ENCODE measurements at places on chromosomes 2 and 18. TPM values are rescaled to one million over a fixed set of nuclear protein-coding genes. Genes with fewer than 3 reads are reported as not detected.

CCDC68 gene
- polyA plus RNA-seq: 0.22 TPM

DTNA gene
- polyA plus RNA-seq: 9.0 TPM

SIGLEC15 gene
- polyA plus RNA-seq: not detected

ANKRD30B gene
- polyA plus RNA-seq: not detected

PTPRN gene
- not detected for polyA plus RNA-seq

RESP18 gene
- not detected for polyA plus RNA-seq

LIPG gene
- 86.3 TPM for polyA plus RNA-seq

LRRFIP1 gene
- polyA plus RNA-seq: 39.2 TPM

ABCG5 gene
- polyA plus RNA-seq: not detected

REG3G gene
- not detected for polyA plus RNA-seq

MDH1B gene
- 0.33 TPM for polyA plus RNA-seq

TDRD15 gene
- polyA plus RNA-seq: not detected

SLC16A14 gene
- polyA plus RNA-seq: 0.35 TPM

HRH4 gene
- polyA plus RNA-seq: 0.03 TPM

TLX2 gene
- polyA plus RNA-seq: not detected

DNA sequence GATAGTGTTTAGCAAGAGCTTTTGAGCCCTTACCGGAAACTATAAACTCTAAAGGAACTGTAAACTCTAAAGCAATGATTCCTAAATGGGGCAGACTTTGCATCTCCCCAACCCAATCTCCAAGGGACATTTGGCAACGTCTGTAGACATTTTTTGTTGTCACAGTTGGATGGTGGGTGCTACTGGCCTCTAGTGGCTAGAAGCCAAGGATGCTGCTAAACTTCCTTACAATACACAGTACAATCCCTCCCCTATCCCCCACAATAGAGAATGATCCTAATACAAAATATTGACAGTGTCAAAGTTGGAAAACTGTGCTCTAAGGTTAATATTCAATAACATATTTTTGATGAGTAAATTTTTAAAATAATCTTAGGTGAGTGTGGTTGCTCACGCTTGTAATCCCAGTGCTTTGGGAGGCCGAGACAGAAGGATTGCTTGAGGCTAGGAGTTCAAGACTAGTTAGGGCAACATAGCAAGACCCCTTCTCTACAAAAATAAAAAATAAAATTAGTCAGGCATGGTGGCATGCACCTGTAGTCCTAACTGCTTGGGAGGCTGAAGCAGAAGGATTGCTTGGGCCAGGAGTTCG lies 66.7 kb downstream of the PTPN4 start:
- DNase-seq: peak; percentile 49

GRCh38 chr2:56286936-56287335 lies 103.1 kb downstream of the CCDC85A start:
- DNase-seq: no peak

DNA sequence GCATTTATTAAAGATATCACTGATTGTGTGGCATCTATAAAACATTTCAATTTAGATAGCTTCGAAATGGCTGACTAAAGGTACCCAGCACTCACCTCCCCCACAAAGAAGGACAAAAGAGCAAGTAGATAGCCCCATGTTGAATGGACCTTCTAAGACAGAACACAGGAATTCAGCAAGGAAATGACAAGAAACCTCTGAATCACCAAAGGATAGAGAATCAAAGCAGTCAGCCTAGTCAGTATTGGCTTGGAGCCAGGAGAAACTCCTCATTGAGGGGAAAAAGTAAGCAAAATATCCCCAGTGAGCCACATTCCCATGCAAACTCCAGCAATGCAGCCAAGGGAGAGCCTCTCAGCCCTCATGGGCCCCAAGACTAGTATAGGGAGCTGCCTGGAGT lies 113.7 kb downstream of the BARD1 start:
- peak; percentile 50 for DNase-seq

DNA sequence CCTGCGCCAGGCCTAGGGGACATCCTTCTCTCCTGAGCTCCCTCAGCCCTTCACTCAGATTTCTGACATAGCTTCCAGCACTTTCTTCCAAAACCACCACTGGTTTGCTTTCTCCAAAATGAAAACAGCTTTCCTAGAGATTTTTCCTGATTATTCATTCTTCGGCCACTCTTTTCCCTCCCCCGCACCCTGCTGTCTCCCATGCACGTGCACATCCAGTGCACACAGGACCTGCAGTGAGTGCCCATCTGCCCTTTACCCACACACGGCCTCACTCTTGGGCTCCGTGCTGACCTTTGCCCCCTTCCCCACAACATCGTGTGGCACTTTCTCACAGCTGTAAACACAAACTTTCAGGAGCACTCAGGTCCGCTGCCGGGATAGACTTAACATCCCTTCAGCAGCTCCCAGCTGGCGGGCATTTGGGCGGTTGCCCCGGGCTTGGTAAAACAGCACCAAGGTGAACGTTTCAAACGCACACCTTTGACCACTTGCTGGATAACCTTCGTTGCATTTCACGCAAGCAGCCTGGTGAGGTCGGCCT lies 25.8 kb downstream of the KIF1A start:
- no peak for DNase-seq

DNA sequence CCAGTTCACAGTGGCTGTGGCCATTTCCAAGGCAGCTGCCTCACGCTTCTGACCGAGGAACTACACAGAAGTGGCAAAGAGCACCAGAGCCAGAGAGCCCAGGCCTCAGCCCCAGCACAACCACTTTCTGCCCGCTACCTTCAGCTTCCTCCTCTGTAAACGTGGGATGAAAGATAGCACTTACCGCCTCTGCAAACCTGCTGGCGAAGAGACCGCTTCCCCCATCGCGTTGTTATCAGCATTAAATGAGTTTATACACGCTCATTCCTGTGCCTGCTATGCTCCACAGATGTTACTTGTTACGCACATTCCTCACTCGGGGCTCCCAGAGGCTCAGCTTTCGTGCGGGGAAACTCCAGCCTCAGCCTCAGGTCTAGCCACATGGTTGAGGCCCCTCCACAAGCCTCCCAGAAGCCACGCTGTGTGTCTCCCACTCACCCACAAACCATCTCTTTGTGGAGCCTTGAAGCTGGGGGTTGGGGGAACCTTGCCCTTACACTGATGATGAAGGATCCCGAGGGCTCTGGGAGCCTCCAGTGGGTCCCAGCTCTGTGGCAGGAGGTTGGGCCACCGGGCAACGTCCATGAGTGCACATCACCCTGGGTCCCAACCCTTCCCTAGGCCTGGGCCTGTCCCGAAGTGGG lies 63.3 kb upstream of the SMAD7 start:
- no peak for DNase-seq

DNA sequence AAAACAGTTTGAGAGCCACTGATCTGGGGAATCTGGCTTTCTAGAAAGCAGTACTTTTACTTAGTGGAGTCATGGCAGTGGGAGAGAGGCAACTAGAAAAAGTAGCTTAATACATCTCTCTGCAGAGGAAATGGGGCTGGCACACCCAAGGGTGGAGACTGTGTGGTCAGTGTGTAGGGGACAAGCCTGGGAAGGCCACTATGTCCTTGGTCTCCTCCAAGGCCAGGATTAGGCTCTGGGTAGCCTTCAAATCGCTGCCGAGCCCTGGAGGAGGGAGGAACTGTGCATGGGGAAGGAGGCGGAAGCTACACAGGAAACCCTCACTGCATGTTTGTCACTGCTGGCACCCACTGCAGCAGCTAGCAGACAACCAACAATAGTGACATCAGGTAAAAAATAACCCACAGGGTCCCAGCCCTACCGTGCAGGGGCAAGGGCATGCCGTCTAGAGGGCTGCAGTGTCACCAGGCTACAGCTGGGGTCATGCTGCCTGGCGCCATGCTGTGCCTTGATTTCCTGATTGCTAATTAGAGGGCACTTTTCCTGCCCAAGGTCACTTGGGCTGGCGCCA lies 34.8 kb downstream of the LBH start:
- DNase-seq: no peak

GRCh38 chr2:218897394-218898108 lies 16.9 kb downstream of the WNT10A start:
- DNase-seq: no peak

GRCh38 chr2:47651296-47651695 lies 131.6 kb upstream of the MSH6 start:
- no peak for DNase-seq

DNA sequence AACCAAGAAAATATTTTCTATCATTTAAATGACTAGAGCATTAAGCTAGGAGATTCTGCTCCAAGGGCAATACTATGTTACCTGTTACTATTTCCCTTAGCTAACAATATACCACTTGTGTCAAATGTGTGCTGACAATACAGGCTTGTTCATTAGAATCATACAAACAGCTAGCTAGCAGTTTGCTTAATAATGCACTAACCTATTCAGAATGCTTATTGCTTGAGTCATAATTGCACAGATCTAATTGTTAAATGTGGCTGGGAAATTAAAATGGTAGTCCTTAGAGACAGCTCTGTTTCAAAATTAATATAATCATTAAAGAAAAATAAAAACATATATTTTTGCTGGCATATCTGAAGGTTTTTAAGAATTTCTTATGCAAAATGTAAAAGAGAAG lies 344.2 kb downstream of the ERBB4 start:
- DNase-seq: no peak

DNA sequence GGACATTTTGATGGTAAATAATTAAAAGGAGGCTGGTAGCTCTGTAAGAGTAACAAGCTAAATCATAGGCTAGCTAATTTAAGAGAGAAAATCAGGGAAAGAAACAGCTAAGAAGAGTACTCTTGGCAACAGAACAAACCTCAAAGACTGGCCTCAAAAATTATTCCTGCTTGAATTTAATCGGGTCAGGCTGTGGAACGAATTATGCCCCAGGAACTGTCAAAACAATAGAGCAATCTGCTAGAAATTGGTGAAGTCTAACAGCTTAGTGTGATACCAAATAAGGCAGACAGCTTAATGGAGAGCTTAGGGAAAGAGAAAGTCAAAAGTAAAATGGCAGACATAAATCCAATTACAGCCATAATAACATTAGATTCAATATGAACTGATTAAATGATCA lies 215.7 kb downstream of the MREG start:
- DNase-seq: no peak

DNA sequence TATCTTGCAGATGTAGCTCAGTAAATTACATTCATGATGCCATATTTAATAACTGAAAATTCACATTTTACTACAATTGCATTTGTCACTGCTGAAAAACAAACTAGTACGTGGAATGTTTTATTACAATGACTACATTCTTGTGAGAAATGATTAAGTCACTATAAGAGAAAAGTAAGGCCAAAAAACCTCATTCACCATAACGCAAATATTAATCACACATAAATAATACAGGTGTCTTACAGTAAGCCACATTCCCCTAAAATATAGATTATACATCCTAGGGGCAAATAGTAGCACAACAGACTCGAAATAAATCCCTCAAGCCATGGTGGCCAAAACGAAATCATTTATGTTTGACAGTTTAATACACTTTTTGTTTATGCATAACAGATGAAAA lies 460.6 kb downstream of the NR4A2 start:
- no peak for DNase-seq

DNA sequence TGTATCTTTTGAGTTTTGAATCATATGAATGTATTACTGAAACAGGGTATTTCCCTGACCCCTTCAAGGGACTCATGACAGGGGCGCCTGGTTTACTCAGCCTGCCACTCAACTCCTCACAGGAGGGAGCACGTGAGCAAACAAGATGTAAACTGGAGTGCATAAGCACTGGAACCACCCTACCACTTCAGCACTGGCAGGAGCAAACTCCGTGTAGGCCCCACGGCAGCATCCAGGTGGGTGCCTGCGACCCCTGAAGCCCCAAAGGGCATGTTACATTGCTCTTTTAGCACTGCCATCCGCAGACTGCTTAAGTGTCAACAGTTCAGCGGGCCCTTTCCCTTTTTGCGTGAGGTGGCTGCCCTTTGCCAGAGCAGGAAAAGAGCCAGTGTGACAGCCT lies 8.2 kb upstream of the DAPL1 start:
- no peak for DNase-seq

- no peak for DNase-seq
Measured at GRCh38 chr2:159564081-159564480, 52.3 kb downstream of the BAZ2B start.

- no peak for DNase-seq
Measured at GRCh38 chr2:14064346-14064745, 568.2 kb upstream of the LRATD1 start.

DNA sequence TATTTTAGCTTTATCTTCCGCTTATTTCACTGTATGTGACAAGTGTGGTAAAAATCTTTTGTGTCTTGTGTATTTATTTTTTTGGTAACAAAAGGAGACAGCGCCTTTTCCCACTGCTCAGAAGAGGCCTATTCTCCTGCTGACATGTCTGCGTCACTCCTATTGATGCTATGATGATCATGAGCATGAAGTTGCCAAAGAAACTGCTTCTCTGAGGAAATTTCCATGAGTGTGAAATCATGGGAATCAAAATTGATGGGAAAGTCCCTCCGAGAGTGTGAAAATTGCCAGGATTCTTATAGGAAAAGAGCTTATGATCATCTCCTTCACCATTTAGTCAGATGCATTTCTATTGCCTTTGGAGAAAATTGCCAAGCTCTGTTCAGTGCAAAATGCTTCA lies 36.5 kb upstream of the DARS1 start:
- no peak for DNase-seq

GRCh38 chr18:8882632-8883408 lies 177.5 kb downstream of the MTCL1 start:
- DNase-seq: peak; percentile 7

DNA sequence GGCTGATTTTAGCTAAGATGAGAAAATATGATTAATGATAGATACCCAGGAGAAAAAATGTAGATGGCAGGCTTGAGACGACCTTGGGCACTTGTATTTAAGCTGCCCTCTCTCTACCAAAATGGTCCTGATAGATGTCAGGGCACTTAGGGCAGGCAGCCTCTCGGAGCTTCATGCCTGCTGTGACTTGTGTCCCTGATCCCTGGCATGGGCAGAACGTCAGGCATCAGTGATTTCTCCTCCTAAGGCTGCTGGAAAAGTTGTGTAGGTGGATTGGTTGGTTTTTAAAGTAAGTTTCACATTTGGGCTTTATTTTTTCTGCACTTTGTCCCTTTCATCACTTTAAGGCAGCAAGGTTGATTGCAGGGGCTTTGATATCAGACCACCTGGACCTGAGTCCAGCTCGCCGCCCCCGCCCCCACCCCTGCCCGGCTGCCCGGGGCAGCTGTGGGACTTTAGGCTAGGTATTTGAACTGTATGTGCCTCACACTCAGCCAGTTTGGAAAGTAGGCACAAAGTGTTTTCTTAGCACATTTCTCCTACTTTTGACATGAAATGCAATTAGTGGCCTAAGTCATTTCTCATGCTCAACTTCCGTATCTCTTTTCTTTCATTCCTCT lies 35.0 kb upstream of the SCLY start:
- DNase-seq: no peak

DNA sequence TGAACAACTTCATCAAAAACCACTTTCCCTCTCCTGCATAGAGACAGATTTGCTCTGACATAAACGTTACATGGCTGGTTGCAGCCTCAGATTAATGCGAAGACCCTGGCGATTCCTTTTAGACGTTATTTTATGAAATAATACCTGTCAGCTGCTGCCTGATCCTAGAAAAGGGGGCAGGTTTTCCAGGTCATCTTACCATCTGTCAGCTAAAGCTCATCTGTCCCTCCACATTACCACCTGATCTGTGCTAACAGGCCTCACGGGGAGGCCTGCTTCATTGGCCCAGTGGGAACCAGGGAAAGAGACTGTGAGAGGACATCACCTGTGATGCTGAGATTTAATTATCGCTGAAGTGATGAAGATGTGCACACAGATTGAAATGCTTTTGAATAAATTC lies 261.0 kb downstream of the ARHGAP15 start:
- no peak for DNase-seq

GRCh38 chr2:186868344-186868743 lies 19.4 kb upstream of the ZSWIM2 start:
- DNase-seq: peak; percentile 85
